Karpas-422 (cell line): ENCODE measurements at places on chromosomes 5 and 9.

DNA sequence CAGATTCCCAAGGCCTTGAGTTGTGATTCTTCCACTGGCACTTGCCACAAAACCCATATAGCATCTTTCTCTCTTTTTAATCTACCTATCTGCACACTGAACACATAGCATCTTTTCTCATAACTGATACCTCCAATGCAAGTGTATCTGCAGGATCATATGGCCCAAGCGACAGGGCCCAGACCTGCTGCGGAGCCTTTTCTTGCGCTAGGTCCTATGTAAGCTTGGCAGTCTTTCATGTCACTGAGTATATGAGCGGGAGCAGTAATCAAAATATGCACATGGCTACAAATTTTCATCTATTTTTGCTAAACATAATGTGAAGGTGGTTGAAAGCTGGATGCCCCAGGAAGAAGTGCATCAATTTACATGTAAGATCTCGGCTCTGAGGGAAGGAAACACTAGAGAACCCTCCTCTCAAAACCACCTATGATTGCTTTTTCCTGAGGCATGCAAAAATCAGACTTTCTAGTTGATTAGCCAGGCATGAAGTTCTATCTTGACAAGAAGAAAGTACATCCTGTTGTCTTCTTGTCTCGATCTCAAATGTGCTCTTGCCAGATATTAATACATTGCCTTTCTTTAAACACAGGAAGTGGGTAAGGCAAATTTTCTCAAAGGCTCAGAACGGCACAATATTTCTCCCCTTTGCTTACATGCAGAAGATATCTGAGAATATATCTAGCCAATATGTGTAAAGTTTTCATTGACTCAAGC is 26.9 kb upstream of the CEMIP2 start:
- DNase-seq = peak; percentile 88
- 0 out of 2 replicates have a peak overlapping the region, but pooled peaks have one; percentile 16 for H3K27ac ChIP-seq
- H3K4me3 ChIP-seq = 0 out of 2 replicates have a peak overlapping the region, but pooled peaks have one; percentile 4
- H3K36me3 ChIP-seq = no peaks in the 10 kb centered on the region
- H3K27me3 ChIP-seq = no peaks in the 10 kb centered on the region

DNA sequence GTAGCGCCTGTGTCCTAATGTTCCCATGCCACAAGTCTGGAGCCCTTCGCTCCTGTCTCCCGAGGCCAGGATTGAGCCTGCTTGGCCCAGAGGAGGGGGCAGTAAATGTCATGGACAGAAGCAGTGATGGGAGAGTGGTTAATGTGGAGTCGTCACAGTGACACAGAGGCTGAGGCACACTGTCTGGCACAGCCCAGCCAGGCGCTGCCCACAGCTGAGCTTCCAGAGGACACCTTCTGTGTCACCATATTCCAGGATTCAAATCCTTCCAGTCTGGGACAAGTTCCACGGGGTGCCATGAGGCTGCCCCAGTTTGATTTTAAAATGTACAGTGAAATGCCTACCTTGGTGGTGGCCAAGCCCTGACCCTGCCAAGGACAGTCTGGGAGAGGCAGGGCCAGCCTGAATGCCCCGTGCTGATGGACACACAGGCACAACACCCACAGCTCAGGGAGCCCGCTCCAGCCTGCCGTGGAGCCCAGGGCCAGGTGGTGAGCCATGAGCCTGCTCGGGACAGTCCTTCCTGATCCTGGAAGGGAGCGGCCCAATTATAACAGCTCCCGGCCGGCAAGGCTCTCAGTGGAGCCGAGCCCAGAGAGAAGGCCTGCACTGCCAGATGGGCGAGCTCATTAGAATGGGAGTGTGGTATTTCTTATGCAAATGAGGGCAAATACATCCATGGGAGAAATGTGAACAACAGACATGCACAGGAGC is 99.1 kb upstream of the RUFY1 start:
- H3K27ac ChIP-seq = no peak overlapping the region
- DNase-seq = no peak
- no peaks in the 10 kb centered on the region for H3K27me3 ChIP-seq
- no peak overlapping the region for H3K4me3 ChIP-seq
- H3K36me3 ChIP-seq = no peaks in the 10 kb centered on the region
- no peaks in the 10 kb centered on the region for H3K4me1 ChIP-seq

- H3K27ac ChIP-seq = no peak overlapping the region
- no peaks in the 10 kb centered on the region for H3K36me3 ChIP-seq
- H3K4me3 ChIP-seq = no peak overlapping the region
- no peak for DNase-seq
- H3K27me3 ChIP-seq = no peaks in the 10 kb centered on the region
These were observed 15.8 kb downstream of the GABRB2 start for GRCh38 chr5:161530700-161531099.

GRCh38 chr9:123922911-123923310 is 7.0 kb downstream of the DENND1A start:
- peak; percentile 20 for DNase-seq
- no peak overlapping the region for H3K4me3 ChIP-seq
- peaks cover 5% of the 10 kb centered on the region for H3K36me3 ChIP-seq
- no peak overlapping the region for H3K27ac ChIP-seq
- peaks cover 13% of the 10 kb centered on the region for H3K4me1 ChIP-seq
- no peaks in the 10 kb centered on the region for H3K27me3 ChIP-seq

GRCh38 chr5:137651022-137651421 is 84.9 kb downstream of the KLHL3 start:
- no peaks in the 10 kb centered on the region for H3K4me1 ChIP-seq
- no peak overlapping the region for H3K27ac ChIP-seq
- H3K36me3 ChIP-seq = no peaks in the 10 kb centered on the region
- H3K4me3 ChIP-seq = no peak overlapping the region

DNA sequence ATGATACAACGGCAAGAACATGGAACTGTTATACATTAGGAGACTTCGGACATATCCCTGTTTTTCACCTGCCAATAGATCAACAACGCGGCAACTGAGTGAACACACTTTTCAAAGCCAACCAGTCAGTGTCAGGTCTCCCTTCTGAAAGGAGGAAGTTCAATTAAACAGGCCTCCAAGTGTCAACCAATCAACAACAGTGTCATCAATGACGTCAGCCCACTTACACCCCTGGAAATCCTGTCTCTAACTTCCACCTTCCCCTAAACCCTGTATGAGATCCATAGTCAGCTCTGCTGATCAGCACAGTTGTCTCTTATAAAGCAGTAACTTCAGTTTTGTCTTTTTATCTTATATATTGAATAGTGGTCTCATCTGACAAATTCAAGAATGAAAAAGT is 36.6 kb downstream of the DMRT3 start:
- no peak overlapping the region for H3K27ac ChIP-seq
- DNase-seq = peak; percentile 71
- H3K4me1 ChIP-seq = no peaks in the 10 kb centered on the region
- no peak overlapping the region for H3K4me3 ChIP-seq
- H3K27me3 ChIP-seq = no peaks in the 10 kb centered on the region

GRCh38 chr9:109316207-109316640 is 4.6 kb downstream of the EPB41L4B start:
- H3K27ac ChIP-seq = no peak overlapping the region
- no peaks in the 10 kb centered on the region for H3K36me3 ChIP-seq
- no peak overlapping the region for H3K4me3 ChIP-seq
- H3K4me1 ChIP-seq = peaks cover 22% of the 10 kb centered on the region
- DNase-seq = no peak

DNA sequence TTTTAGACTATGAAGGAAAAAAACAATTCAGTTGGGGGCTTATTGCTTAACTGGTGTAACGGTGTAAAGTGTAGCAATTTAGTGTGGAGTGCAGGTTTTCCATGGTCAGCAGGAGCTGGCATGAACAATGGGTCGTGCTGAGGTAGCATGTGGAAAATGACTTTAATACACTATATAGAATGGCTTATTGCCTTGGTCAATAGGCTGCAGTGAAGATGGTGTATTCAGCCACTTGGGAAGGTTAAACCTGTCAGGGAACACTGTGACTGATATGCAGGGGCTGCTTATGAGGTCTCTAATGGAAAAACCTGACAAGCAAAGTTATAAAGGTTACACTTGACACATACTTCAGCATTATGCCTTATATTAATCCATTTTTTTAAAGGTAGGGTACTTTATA is 764.7 kb upstream of the ARRDC3 start:
- H3K4me1 ChIP-seq = no peaks in the 10 kb centered on the region
- H3K36me3 ChIP-seq = no peaks in the 10 kb centered on the region
- no peak for DNase-seq
- no peaks in the 10 kb centered on the region for H3K27me3 ChIP-seq
- H3K4me3 ChIP-seq = no peak overlapping the region
